ENCODE measurements at places on chromosomes 13 and 19. TPM values are rescaled to one million over a fixed set of nuclear protein-coding genes. Genes with fewer than 3 reads are reported as not detected.

The MTRF1 gene
- 11.4 TPM for total RNA-seq

The LGALS14 gene
- total RNA-seq, result not detected

The NLRP4 gene
- total RNA-seq, result 0.52 TPM

The ADGRE3 gene
- total RNA-seq, result not detected

The ATXN8OS gene
- total RNA-seq, result not detected

DNA sequence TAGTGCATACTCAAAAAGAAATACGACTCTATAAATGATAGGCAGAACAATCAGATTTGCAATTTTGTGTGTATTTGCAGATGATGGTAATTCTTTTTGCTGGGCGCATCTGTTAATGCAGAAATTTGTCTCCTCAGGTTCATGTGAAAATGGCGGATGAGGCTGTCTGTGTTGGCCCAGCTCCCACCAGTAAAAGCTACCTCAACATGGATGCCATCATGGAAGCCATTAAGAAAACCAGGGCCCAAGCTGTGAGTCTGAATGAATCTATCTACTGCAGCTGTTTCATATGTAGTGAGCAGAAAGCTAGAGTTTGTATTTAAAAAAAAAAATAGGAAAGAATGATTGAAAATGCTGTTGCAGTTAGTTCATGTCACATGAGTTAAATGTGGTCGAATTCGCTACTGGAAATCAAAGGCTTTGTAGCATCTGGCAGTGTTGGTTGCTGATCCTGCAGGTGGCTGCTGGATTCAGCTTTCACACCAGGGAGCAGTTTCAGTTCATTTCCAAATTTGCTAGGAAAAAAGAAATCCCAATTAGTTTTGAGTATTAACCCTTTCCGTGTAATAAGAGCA, 66.0 kb downstream of the PCCA start:
- no peaks in the 10 kb centered on the region for H3K4me1 ChIP-seq
- no peak for DNase-seq
- H3K36me3 ChIP-seq, result no peaks in the 10 kb centered on the region
- H3K27ac ChIP-seq, result no peak overlapping the region
- H3K4me3 ChIP-seq, result no peak overlapping the region

GRCh38 chr13:43937839-43938238, 58.1 kb downstream of the LACC1 start:
- no peak for DNase-seq
- H3K4me3 ChIP-seq, result no peak overlapping the region
- no peaks in the 10 kb centered on the region for H3K36me3 ChIP-seq
- H3K27ac ChIP-seq, result no peak overlapping the region

DNA sequence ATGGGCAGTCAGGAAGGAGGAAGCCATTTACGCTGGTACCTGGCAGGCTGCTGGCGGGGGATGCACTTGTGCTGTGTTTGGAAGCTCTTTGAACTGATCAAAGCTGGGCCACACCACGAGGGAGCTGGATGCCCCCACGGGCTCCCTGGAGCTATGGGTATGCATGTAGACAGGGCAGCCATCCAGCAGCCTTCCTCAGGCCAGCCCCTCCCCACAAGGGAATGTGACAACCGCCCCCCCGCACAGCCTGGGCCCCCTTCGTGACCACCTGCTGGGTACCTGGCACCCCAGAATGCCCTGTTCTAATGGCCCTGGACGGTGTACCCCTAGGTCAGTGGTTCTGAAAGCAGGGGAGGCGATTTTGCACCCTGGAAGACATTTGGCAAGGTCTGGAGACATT, 42.5 kb upstream of the C19orf12 start:
- no peaks in the 10 kb centered on the region for H3K27me3 ChIP-seq
- no peak overlapping the region for H3K4me3 ChIP-seq
- DNase-seq, result no peak
- no peak overlapping the region for H3K27ac ChIP-seq
- H3K36me3 ChIP-seq, result no peaks in the 10 kb centered on the region
- no peaks in the 10 kb centered on the region for H3K4me1 ChIP-seq

DNA sequence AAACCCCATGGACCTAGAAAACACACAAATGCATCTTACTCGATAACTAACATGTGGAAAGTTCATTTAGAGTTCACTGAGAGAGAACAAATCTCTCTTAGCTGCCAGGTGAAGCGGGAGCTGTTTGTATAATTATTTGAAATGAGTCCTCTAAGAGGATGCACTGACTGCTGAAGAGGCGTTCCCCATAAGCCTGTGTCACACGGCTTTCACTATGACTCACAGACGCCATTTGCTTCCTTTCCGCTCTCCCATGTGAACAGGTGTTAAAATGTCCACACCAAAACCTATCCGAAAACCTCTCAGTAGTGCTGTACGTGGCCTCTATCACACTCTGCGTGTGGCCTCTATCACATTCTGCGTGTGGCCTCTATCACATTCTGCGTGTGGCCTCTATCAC, 101.8 kb downstream of the SOX1 start:
- H3K36me3 ChIP-seq, result no peaks in the 10 kb centered on the region
- H3K27ac ChIP-seq, result no peak overlapping the region
- H3K27me3 ChIP-seq, result 0 out of 2 replicates have a peak, but pooled peaks cover 3% of the 10 kb centered on the region
- H3K4me1 ChIP-seq, result no peaks in the 10 kb centered on the region

- H3K4me1 ChIP-seq, result no peaks in the 10 kb centered on the region
- H3K36me3 ChIP-seq, result no peaks in the 10 kb centered on the region
- H3K4me3 ChIP-seq, result no peak within 1 kb of the TSS
- no peaks in the 10 kb centered on the region for H3K27me3 ChIP-seq
Observed at GRCh38 chr19:35704218-35704617, at the start of gene ZBTB32. TSS of gene ZBTB32 (plus strand) at chr19:35704558. CDS start at chr19:35714627, 10,069 bp downstream.

DNA sequence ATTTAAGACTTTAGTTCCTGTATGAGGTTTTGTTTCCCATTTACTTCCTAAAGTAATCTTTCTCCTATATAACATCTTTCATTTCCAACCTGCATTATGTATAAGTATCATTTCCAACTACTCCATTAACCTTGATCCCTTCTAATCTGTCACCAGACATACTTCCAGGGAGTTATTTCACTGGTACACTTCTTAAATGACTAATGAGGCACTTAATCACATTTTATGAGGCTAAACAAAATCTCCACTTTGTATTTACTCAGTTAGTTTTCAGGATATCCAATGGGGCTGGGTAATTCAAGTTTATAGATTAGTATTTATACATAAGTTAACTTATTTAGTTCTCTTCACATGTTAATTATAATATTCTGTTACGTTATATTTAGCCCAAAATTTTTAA, 634.7 kb downstream of the PCDH17 start:
- no peak for DNase-seq
- H3K4me1 ChIP-seq, result no peaks in the 10 kb centered on the region
- no peak overlapping the region for H3K27ac ChIP-seq
- H3K27me3 ChIP-seq, result no peaks in the 10 kb centered on the region
- no peaks in the 10 kb centered on the region for H3K36me3 ChIP-seq

DNA sequence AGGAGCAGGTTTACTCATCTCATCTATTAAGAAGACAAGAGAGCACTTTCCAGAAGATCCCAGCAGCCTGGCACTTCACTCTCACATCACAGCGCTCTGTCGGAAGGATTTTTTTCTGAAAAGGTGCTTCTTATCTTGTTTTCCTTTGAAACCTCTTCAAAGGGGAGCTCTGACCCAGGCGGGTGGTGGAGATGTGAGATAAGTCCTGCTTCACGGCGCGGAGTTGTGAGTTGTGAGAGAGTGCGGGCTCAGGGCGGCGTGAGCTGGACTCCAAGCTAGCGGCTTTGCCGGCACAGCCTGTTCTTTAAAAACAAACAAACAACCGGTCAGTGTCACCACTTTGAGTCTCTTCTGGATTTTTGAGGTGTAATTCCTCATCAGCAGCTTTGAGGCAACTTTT, 169.0 kb upstream of the ARGLU1 start:
- DNase-seq, result no peak
- H3K4me1 ChIP-seq, result no peaks in the 10 kb centered on the region
- no peak overlapping the region for H3K4me3 ChIP-seq

DNA sequence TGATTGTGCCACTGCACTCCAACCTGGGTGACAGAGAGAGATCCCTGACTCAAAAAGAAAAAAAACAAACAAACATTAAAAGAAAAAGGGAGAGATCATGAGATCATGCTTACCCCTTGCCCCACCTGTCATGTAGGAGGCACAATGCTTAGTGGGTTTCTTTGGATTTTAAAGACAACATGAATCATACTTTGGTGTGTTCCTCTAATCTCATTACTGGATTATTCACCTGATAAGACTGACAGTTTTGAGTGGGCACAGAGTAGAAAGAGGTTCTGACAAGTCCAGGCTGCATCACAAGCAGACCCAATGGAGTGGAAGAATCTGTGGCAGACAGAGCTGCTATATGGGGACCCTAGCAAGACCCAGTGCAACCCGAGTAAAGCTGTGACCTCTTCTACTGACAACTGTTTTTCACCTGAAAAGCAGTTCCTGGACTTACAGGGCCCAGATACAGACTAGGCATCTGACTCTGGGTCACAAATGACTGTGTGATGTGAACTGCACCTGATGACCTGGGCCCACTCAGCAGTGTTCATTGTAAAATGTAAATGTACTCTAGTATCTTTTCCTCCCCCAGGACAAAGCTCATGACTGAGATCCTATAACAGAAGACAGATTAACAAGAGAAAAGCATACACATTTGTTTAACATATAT, 28.9 kb upstream of the USP12 start:
- H3K27me3 ChIP-seq, result no peaks in the 10 kb centered on the region
- H3K27ac ChIP-seq, result no peak overlapping the region
- no peaks in the 10 kb centered on the region for H3K36me3 ChIP-seq
- H3K4me1 ChIP-seq, result peaks cover 37% of the 10 kb centered on the region

DNA sequence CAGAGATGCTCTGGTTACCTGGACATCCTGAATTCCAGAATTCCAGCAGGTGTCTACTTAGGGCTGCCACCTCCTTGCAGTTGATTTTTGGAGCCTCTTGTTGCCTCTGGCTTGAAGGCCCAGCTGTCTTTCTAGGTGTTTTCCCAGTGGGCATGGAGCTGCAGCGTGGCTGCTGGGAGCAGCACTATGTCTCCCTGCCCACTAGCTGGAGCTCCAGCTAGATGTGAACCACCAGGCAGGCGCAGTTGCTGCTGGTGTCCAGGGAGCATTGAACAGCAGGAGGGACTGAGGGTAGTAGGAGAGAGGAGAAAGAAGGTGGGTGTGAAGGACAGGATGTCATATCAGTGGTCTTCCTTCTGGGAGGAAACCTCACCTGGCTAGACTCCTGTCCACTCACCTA, 9.9 kb upstream of the SELENOW start:
- H3K4me3 ChIP-seq, result no peak overlapping the region
- H3K36me3 ChIP-seq, result no peaks in the 10 kb centered on the region
- DNase-seq, result no peak
- no peak overlapping the region for H3K27ac ChIP-seq
- peaks cover 7% of the 10 kb centered on the region for H3K4me1 ChIP-seq

- H3K27ac ChIP-seq, result no peak overlapping the region
- peaks cover 4% of the 10 kb centered on the region for H3K4me1 ChIP-seq
- no peak overlapping the region for H3K4me3 ChIP-seq
- DNase-seq, result no peak
- H3K27me3 ChIP-seq, result no peaks in the 10 kb centered on the region
Observed at GRCh38 chr13:21074546-21074945, 13.2 kb upstream of the LATS2 start.

GRCh38 chr13:50422181-50423148, 407.2 kb downstream of the KCNRG start:
- H3K27me3 ChIP-seq, result no peaks in the 10 kb centered on the region
- H3K4me1 ChIP-seq, result peaks cover 4% of the 10 kb centered on the region
- no peak overlapping the region for H3K4me3 ChIP-seq
- no peaks in the 10 kb centered on the region for H3K36me3 ChIP-seq
- H3K27ac ChIP-seq, result no peak overlapping the region
- DNase-seq, result no peak

- DNase-seq, result no peak
- no peak overlapping the region for H3K4me3 ChIP-seq
- no peak overlapping the region for H3K27ac ChIP-seq
- no peaks in the 10 kb centered on the region for H3K27me3 ChIP-seq
- no peaks in the 10 kb centered on the region for H3K36me3 ChIP-seq
Observed at GRCh38 chr19:28330831-28331230, 882.1 kb downstream of the UQCRFS1 start.

GRCh38 chr13:39676315-39676876, 20.9 kb downstream of the COG6 start:
- H3K36me3 ChIP-seq, result 0 out of 2 replicates have a peak, but pooled peaks cover 3% of the 10 kb centered on the region
- no peak overlapping the region for H3K27ac ChIP-seq
- no peaks in the 10 kb centered on the region for H3K27me3 ChIP-seq
- peak; percentile 40 for DNase-seq

DNA sequence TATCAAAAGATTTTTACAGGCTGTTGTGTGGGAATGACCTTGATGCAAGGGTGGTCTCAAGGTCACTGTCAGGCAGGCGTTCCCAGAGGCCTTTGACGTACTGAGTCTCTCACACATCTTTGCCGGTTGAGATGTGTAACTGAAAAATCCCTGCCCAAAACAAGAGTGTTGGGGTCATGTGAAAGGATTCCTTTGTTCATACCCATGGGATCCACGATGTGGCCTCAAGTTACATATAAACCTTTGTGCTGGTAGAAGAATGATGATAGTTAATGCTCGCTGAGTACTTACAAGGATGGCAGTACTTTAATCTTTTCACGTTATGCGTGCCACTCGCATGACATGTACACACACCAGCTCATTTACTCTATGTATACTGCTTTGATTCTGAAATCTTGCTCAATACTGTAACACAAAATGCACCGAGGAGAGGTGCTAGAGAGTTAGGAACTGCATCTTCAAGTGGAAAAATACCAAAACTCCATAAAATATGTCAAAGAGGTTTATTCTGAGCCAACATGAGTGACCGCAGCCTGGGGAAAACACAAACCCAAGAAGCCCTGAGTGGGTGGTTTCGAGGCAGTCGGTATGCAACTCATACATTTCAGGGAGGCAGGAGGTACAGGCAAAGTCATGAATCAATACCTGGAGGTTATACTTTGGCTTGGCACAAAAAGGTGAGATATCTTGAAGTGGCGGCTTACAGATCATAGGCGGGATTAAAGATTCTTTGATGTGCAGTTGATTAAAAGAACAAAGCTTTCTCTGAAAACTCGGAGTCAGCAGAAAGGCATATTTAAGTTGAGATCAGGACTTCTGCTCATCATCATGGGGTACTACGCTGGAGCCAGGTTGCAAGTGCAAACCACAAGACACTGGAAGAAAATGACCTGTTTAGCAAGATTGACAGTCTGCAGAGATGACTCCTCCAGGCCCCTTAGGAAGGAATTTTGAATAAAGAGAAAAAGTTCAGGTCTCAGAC, 87.4 kb upstream of the ARHGEF7 start:
- DNase-seq, result no peak
- peaks cover 16% of the 10 kb centered on the region for H3K4me1 ChIP-seq
- no peaks in the 10 kb centered on the region for H3K36me3 ChIP-seq

DNA sequence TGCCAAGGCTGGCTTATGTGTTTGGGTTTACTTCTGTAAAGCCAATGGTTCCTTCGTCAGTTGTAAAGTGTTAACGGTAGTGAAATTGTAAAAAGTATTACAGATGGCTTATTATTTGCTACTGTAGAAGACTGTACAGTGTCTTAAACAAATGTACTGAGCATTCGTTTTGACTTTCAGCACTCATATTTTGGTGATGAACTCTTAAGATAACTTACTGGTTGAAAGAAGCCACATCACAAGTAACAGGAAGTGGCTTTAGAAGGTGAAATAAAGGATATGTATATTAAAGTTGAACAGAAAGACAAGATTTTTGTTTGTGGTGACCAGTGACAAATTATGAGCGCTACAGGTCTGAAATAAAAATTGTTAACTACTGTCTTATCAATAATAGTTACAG, 64.2 kb downstream of the URI1 start:
- no peak for DNase-seq
- H3K27ac ChIP-seq, result no peak overlapping the region
- no peak overlapping the region for H3K4me3 ChIP-seq
- H3K27me3 ChIP-seq, result no peaks in the 10 kb centered on the region
- no peaks in the 10 kb centered on the region for H3K4me1 ChIP-seq

Measured in HCT116 (cell line).